Fibroblast of the aortic adventitia (primary cell): ENCODE measurements at places on chromosomes 6 and 20.

GRCh38 chr6:115276881-115277565, 783.7 kb downstream of the FRK start:
- no peak for DNase-seq

- no peak for DNase-seq
Measured at GRCh38 chr20:18734525-18735189, 78.9 kb upstream of the SCP2D1 start.

DNA sequence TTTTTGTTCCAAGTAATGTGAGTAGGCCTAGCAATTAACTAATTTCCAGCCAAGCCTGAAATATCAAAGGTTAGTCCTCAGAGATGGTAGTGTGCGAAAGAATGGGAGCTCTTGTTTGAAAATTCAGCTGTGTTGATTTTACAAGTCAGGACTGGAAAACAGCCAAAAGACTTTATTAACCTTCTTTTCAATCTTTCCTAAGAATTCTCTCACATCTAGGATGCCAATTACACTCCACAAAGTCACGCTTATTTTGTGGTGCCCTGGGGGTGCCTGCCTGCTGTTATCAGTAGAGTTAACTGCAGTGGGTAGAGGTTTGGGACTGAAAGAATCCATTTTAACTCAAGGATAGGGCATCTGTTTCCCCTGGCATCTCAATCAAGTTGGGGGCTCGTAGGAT, 30.7 kb upstream of the MAP3K4 start:
- DNase-seq: no peak

- no peak for DNase-seq
Measured at GRCh38 chr6:4153514-4153985, 18.2 kb upstream of the ECI2 start.

DNA sequence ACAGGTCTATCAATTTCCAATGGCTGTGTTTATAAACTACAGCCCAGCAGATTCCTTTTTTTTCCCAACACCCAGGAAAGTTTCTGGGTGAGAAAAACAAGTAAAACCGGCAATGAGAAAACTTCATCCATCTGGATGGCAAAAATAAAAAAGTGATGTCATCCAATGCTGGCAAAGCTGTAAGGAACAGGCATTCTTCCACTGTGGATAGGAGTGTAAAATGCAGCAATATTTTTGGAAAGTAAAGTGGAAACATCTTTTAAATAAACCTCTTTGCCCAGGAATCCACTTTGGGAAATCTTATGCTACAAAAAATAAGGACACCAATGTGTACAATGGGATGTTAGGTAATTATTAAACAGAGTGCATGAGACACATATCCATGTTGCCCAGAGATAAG, 102.1 kb upstream of the NT5E start:
- DNase-seq: peak; percentile 40

DNA sequence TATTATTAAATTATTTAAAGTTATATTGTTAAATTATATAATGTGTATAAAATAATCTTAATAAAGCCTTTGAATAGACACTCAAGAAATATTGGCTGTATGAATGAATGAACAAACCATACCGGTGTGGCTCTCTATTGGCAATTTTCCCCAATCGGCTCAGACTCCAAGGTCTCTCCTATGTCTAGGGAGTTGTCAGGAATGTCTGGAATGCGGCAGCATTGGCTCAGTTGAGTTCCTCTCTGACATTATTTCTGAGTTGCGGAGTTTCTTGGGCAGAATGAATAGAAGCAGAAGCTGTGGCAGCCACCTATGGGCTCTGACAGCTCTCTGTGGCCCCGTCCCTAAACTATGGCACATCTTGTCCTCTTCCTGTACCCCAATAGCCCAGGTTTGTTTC, 111.0 kb downstream of the SOBP start:
- DNase-seq: peak; percentile 86

DNA sequence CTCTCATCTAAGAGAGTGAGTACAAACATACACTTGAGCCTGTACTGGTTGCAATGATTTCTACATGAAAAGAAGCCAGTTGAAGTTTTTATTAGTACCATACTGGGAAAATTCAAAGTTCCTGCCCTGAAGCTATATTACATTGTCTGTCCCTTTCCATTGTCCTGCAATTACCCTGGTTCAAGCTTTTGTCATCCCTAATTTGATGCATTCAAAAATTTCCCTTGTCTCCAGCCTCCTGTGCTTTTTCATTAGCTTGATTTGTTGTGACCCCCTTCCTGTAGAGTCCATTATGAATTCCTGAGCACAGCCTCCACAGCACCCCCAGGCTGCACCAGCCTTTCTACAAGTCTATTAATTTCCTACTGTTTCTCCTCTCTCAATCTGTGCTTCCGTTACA, 46.4 kb downstream of the VGLL2 start:
- DNase-seq: no peak

DNA sequence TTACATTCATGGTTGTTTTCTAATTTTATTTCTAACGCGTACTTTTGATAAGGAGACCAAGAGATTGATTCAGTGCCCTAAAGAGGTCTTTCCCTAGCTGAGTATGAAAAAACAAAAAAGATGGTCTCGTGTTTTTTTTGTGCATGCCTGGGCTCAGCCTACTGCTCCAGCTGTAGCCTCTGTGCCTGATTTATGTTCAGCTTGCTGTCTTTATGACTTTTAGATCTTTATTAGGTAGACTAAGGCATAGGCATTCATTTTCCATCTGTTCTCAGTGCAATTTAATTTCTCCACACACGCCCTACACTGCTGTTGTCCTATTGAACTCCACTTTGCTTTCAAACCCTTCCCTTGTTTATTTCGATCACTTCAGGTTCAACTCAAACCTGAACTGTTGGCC, 56.5 kb downstream of the OPRM1 start:
- DNase-seq: no peak

DNA sequence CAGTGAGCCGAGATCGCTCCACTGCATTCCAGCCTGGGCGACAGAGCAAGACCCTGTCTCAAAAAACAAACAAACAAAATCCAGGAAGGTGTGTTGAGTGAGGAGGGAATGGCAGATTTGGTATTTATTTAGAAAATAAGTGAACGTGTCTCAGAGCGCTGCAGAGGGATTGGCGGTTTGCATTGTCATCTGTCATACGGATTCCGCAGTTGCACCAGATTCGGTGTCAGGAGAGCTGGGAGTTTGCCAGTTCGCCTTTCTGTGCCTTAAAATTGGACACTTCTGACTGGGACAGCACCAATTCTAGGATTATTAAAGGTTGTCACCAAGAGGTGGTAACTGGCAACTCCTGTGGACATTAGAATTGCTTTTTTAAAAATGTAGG, 912 bp downstream of the SNRNP48 start:
- peak; percentile 13 for DNase-seq

DNA sequence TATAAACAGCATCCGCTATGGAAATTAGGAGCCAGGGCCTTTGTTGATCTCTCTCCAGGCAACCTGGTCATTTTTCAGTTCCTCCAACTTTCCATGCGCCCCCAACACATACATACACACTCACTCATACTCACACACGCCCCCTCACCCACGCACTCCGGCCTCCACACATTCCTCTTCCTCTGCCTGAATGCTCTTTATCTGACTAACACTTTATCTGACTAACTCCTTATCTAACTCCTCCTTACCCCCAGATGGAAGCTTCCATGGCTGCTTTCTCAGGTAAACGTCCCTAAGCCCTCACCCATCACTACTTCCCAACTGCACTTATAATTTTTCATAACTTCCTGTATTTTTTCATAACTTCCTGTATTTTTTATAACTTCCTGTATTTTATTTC, 17.4 kb downstream of the CASS4 start:
- DNase-seq: peak; percentile 71
